ENCODE measurements at places on chromosomes 3 and 15.
A peak's percentile ranks its signal among the peaks of the same experiment; 100 is the strongest.

GRCh38 chr3:41064070-41064469 lies 135.2 kb upstream of the CTNNB1 start:
- DNase-seq, result no peak

GRCh38 chr3:125213364-125213755 lies 812 bp upstream of the SLC12A8 start:
- no peak for DNase-seq

GRCh38 chr15:92288755-92289154 lies 104.9 kb upstream of the ST8SIA2 start:
- no peak for DNase-seq

DNA sequence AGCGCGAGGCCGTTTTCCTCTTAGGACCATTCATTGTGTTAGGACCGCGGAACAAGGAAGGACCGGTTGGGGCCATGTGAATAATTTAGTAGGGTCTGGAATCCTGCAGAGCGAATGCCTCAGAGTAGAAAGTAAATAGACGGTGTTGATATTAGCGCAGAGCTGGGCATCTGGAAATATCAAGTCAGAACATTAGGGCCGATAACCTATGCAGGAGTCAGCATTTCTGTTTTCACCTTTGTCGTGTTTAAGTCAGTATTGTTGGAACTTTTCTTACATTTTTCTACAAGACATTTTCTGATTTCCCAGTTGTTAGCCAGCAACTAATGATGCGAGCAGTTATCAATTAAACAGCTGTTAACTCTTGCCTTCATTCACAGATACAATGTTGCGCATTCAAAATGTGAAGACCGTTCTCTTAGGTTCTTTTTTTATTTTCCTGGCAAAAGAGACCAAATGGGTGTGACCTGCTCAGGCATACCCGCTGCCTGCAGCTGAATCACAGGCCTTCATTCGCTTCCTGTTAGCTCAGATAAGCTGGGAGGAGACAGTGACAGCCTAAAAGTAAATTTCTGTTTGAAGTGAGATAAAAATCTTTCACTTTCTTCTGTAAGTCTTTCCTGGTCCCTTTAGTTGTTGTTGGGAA lies 966 bp upstream of the PKM start:
- no peak for DNase-seq

- no peak for DNase-seq
Measured at GRCh38 chr3:71055257-71056001, 528.1 kb downstream of the FOXP1 start.

DNA sequence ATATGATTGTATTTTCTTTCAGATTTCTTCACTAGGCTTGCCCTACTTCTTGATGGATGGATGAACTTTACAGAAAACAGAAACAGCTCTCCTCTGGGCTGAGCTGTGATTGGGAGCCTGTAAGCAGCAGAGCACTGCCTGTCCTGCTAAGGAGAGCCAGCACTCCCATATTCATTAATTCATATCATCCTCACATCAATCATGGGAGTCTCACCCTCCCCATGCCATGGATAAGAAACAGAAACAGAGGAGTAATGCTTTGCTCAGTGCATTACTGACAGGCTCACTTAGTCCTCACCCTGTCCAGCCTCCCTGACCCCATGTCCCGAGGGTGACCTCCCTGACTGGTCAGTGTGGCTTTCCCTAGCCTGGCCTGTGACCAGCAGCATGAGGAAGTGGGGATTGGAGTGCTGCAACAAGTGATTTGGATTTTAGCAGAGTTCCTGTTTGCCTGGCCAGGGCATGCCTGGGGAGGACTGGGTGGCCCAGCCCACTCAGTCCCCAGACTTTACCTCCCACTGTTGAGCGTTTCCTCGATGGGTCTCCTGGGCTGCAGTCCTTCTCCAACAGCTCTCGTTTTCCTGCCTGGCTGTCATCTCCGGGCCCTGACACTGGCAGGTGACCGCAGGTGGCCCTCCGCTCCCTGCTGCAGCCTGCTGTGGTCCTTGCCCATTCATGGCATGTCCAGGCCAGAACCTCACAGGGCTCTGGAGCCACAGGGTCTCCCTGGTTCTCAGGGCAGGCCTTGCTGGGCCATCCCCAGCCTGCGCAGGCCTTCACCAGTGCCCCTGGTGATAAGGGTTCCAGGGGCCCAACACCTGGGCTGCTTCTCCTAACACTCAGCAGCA lies 1.3 kb upstream of the TMIE start:
- no peak for DNase-seq

DNA sequence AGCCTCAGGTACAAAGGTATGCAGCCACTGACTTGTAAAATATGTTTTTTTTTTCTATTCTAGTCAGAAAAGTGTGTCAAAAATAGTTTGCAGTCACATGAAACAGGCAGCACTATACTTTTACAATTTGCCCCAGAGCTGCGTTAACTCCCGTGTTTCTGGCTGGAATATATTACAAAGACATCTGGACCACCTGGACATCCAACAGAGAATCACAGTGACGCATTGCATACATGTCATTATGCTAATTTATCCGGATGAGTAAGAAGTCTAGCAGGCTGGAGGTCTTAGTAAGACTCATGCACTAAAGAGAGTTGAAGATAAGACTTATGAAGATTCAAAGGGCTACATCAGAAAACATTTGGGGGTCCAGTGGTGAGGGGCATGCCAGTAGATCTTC lies 39.2 kb upstream of the STRIT1 start:
- DNase-seq, result no peak

DNA sequence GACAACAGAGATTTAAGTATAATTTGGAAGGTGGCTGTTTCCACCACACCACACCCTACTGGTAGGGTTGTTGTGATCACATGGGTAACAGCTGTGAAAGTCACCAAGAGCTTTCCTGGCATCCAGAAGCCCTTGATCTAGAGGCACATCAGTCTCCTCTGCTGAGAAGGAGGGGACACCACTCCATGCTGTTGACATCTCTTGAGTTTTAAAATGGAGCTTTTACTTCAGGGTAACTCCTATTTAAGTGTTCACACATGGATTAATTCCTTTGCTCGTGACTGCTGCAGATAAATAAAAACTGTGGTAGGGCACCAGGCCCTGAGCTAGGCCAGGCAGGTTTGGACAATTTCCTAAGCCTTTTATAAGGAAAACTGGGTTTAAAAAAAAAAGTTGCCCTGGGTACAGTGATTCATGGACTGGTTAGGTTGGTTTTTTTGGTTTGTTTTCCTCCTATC lies 7.5 kb downstream of the EXOSC7 start:
- DNase-seq, result no peak

DNA sequence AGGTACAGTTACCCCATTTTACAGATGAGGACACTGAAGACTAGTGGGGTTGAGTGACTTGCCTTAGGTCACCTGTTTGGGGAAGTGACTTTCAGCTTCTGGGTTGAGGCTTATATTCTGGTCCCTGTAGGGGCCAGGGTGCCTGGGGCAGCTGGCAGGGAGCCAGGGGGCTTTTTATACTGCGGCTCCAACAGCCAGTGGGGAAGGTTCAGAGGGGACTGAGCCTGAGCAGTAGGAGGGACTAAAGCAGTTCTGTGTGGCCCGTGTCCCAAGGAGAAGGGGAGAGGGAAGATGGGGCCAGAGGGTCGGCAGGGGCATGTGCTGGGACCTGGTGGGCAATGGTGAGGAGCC lies 37.7 kb downstream of the SLC6A6 start:
- no peak for DNase-seq

GRCh38 chr15:70030851-70031250 lies 66.9 kb downstream of the TLE3 start:
- no peak for DNase-seq

- no peak for DNase-seq
Measured at GRCh38 chr15:27601239-27601960, 497.7 kb downstream of the OCA2 start.

DNA sequence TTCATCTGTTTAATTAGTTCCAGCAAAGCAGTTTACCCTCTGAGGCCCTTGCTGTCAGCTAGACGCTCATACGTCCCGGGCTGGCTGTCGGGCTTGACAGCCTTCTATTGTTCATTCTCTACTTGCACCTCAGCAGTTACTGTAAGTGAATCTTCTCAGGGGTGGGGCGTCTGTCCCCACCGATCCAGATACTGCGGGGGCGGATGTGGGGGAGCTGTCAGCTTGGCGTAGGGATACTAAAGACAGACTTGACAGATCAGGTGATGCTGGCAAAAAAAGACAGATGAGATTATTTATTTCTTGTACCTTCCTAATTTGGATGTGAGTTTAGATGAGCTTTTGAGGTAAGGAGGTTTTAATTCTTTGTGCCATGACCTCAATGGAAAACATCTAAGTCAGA lies 315.3 kb downstream of the NR2F2 start:
- DNase-seq, result no peak

DNA sequence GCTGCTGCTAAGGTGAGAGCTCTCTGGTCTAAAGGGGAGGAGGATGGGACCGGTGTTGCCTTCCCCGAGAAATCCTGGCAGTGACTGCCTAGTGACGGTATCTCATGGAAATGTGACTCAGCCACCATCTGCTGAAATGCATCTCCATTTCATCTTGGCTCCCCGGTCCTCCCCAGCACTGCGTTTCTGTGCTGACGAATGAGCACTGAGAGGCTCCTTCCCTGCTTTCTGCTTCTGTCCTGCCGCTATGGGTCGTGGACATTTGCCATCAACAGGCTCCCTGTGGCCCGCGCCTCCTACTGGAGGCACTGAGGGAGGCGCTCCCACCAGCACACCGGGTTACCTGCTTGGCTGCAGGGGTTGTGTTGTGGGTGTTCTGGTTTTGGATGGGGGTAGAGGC lies 13.5 kb upstream of the SEC13 start:
- no peak for DNase-seq

- DNase-seq, result peak; percentile 42
Measured at GRCh38 chr3:129014148-129014547, 13.0 kb downstream of the EFCC1 start.

DNA sequence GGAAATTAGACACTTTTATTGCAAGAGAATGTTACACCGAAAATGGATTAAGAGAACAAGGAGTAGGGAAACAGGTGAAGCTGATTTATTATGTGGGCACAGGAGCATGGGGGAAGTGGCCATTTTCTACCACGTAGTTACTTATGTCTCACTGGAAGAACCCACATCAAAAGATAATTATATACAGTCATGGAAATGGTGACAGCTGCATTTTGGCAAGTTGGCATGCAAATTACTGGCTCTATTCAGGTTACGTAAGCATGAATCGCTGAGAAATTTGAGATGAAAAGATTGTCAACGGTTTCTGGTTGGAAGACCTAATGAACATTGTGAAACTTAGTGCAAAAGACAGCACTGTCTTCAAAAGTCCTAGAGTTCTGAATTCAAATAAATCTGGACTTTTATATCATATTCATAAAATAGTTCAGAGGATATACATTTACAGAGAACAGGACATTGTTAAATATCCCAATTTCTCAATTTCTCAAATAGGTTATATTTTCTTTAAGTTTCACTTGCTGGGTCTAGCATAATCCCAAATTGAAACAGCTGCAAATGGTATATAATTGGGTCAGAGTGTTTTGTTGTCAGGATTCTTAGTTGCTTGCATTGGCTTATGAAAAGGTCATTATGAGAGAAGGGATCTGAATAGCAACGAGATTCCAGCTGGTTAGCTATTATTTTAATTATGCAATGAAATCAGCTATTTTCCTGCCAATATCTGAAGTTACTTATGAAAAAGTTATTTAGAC lies 567.8 kb downstream of the ZPLD1 start:
- DNase-seq, result no peak

GRCh38 chr15:44038755-44039191 lies 156.3 kb downstream of the FRMD5 start:
- DNase-seq, result peak; percentile 69

GRCh38 chr15:35194296-35194695 lies 109.2 kb upstream of the NANOGP8 start:
- DNase-seq, result no peak

DNA sequence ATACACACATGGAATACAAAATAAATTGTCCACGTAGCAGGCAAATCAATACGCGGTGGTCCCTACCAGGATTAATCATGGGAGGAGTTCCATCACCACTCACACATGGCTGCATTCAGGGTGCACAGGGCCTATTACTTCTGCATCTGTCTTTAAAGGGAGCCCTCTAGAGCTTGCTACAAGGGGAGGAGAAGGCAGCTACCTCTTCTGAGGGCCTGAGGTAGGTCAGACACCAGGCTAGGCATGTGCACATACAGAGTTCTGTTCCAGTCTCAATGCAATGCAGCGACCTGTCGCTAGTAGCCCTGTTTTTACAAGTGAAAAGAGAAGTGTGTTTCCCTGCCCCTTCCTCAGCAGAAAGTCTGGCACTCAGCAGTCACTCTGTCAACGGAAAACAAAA lies 102.7 kb downstream of the ROBO2 start:
- no peak for DNase-seq

GRCh38 chr3:124347418-124347817 lies 355.5 kb upstream of the ROPN1 start:
- DNase-seq, result no peak

DNA sequence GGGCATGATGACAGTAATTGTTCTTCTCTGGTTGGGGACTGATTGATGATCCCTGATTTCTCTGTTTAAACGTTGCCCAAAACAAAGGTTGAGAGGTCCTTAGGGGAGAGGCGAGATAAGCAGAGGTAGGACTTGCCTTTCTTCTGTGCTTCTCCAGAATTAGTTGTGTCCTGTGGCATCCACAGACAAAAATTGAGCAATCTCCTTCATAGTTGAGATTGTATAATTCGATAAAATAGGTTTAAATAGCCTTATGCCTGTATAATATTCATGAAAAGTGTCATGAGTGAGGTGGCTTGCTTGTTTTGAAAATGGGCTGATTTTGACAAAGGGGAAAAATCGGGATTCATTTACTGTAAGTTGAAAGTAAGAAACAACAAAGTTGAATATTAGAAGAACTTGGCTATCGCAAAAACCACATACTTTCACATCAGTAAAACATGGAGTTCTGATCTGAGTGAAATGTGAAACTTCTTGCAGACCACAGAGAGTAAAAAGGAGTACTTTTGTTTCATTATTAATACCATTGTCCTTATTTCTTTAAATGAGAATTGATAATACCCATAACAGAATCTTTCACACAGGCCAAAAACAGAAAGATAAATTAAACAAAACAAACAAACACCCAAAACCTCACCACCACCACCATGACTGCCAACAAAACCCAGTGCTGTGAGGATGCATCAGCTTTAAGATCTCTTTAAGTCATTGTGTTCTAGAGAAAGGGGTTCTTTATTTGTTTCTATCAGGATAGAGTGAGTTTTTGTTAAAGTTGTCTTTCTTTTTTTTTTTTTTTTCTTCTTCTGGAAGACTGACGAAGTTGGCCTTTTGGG lies 155.7 kb downstream of the LPP start:
- no peak for DNase-seq

DNA sequence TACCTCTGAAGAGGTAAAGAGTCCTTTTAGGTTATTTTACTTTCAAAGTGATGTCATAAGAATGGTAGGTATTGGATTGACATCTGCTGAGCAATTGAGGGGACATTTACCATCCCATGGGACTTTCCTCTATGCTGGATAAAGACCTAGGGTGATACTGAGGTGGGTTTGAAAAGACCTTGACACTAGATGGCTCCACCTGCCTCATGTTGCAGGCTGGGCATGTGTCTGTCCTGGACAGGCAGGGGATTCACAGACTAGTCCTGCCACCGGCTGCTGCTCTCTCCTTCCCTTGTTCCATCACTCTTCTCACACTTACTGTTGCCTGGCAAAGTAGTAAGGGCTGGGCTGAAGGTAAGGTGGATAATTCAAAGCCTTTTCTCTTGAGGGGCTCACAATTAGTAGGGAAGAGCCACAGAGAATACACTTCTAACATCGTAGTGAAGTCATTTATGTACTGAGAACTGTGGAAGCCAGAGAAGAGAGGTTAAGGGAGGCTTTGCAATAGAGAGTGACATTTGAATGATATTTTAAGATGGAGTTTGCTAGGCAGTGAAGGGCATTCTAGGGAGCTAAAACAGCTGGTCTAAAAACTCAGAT lies 27.7 kb downstream of the TRAK1 start:
- no peak for DNase-seq

- no peak for DNase-seq
Measured at GRCh38 chr3:6222069-6222468, 638.8 kb upstream of the GRM7 start.
